A549 (cell line): ENCODE measurements at places on chromosomes 5 and 9. TPM values are rescaled to one million over a fixed set of nuclear protein-coding genes. Genes with fewer than 3 reads are reported as not detected.

GRXCR2 gene
- polyA plus RNA-seq = not detected in 3 replicates

CCDC187 gene
- polyA plus RNA-seq = 0.03 TPM in 1 of 3 replicates, not detected in the others

RMRP gene
- polyA plus RNA-seq = 14.7 TPM in 1 of 3 replicates, not detected in the others

ZNF484 gene
- polyA plus RNA-seq = 2.3 to 2.6 TPM (median 2.4 TPM) in 3 replicates

GADD45G gene
- 0.09 to 0.17 TPM (median 0.15 TPM) in 3 replicates for polyA plus RNA-seq

EQTN gene
- 0.11 TPM in 1 of 3 replicates, not detected in the others for polyA plus RNA-seq

TPPP gene
- polyA plus RNA-seq = 1.2 to 1.5 TPM (median 1.4 TPM) in 3 replicates

ANXA1 gene
- 1,437 to 1,601 TPM (median 1,494 TPM) in 3 replicates for polyA plus RNA-seq

ADGRD2 gene
- not detected in 3 replicates for polyA plus RNA-seq

SPINK6 gene
- polyA plus RNA-seq = 0.79 to 1.2 TPM (median 1.0 TPM) in 3 replicates

SOX30 gene
- 0.08 TPM in 2 of 3 replicates, not detected in the other for polyA plus RNA-seq

GPRIN1 gene
- polyA plus RNA-seq = 6.1 to 6.7 TPM (median 6.4 TPM) in 3 replicates

TMEM252 gene
- polyA plus RNA-seq = not detected in 3 replicates

ENTPD2 gene
- 0.71 to 1.2 TPM (median 1.1 TPM) in 3 replicates for polyA plus RNA-seq

NRG2 gene
- 0.74 to 1.0 TPM (median 1.00 TPM) in 3 replicates for polyA plus RNA-seq

PCDHGB6 gene
- polyA plus RNA-seq = 0.08 to 0.09 TPM (median 0.09 TPM) in 3 replicates

POU5F2 gene
- polyA plus RNA-seq = not detected in 3 replicates

LVRN gene
- 0.03 to 0.06 TPM (median 0.05 TPM) in 3 replicates for polyA plus RNA-seq

IFNA2 gene
- not detected in 3 replicates for polyA plus RNA-seq

LCN10 gene
- polyA plus RNA-seq = not detected in 3 replicates
